Right lung (tissue), 10 donors: ENCODE measurements at places on chromosomes 4 and X. TPM values are rescaled to one million over a fixed set of nuclear protein-coding genes. Genes with fewer than 3 reads are reported as not detected.

GRCh38 chr4:13371048-13371447, 113.1 kb downstream of the RAB28 start:
- no peak for DNase-seq

GRCh38 chrX:36159254-36159653, 239.7 kb downstream of the CFAP47 start:
- no peak for DNase-seq

DNA sequence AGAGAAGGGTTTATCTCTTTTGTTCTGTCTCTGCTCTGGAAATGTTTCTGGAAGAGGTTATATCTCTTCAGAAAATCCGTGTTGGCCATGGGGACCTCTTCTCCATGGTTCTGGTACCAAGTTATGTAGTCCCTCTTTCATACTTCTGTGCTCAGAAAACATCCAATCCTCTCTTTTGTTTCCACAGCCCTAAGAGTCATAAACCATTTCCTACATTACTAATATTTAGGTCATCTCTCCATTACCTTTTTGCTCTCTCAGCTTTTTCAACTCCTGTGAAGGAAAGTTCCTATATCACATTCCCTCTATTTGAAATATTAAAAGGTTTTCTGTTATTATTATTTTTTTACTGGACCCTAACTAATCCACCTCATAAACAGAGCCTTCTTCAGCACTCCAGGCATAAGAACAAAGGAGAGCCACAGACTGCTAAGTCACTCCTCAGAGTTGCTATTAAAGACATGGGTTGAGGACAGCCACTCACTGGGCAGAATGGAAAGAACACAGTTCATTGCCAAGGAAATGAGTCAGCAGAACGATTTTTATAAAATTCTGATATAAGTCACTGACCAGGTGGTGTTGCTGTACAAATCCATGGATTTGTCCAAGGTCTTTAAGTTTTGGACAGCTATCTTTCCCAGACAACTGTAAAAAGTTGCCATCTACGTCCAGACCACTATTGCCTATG, 122.4 kb upstream of the NPY2R start:
- DNase-seq, result no peak

DNA sequence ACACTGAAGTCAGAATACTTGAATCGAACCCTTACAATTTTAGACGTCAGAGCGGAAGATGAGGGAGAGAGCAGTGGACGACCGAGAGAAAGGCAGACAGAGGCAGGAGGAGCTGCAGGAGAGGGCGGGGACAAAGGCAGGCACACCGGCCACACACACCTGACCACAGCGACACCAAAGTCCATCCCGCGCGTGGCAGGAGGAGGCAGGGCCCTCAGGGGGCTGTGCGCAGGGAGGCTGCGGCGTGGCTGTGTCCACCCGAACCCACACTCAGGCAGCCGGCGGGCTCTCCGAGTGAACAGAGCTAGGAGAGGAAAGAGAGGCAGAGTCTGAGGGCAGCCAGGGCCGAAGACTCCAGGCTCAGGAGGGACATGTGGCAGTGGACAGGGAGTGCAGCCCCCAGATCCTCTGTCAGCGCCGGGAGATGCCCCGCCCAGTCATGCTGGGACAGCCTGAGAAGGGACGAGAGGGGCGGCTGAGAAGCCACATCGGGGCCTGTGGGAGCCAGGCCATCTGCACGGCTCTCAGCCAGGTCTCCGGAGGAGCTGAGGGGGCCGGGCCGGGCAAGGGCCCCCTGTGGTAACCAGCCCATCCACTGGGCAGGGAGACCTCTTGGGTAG, 20.1 kb downstream of the GAK start:
- DNase-seq, result no peak

GRCh38 chr4:17173300-17173699, 274.9 kb upstream of the LDB2 start:
- no peak for DNase-seq

DNA sequence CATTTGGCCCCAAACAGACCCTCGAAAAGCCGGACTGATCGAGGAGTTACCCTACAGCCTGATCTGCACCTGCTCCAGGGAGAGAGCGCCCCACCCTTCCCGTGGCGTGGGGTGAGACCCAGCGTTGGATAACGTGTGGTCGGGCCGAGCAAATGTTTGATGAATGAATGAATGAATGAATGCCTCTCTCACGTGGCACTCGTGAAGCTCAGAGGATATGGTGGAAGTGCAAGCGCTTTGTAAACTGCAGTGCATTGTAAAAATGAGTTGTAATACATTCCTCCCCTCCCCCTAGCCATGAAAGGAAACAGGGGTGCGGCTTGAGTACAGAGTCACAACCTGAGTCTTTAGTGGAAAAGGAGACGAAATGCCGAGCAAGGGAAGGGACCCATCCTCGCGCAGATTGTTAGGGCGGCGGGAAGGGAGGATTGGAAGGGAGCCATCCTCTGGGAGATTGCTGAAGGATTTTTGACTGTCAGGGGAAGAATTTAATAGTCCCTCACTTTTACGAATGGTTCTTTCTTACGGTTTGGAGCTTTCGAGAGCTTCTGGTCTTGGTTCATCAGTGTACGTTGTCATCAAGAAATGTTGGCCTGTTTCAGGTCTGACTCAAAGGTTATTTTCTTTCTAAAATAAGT, 772 bp upstream of the FBXW7 start:
- DNase-seq, result no peak

- DNase-seq, result no peak
These were observed 28.9 kb downstream of the SNX25 start for GRCh38 chr4:185238215-185238681.

- no peak for DNase-seq
These were observed 356.5 kb downstream of the MID1IP1 start for GRCh38 chrX:39157796-39158195.

- no peak for DNase-seq
These were observed at the start of gene TASL for GRCh38 chrX:30577362-30577991. Gene TASL (minus strand): TSS chrX:30577766. CDS start chrX:30560355, 17,411 bp downstream.

DNA sequence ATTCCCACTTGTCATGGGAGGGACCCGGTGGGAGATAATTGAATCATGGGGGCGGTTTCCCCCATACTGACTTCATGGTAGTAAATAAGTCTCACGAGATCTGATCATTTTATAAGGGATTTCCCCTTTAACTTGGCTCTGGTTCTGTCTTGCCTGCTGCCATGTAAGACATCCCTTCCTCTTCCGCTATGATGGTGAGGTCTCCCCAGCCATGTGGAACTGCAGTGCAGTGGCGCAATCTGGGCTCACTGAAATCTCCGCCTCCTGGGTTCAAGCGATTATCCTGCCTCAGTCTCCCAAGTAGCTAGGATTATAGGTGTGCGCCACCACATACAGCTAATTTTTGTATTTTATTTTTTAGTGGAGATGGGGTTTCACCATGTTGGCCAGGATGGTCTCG, 2.9 kb downstream of the HPGDS start:
- no peak for DNase-seq

DNA sequence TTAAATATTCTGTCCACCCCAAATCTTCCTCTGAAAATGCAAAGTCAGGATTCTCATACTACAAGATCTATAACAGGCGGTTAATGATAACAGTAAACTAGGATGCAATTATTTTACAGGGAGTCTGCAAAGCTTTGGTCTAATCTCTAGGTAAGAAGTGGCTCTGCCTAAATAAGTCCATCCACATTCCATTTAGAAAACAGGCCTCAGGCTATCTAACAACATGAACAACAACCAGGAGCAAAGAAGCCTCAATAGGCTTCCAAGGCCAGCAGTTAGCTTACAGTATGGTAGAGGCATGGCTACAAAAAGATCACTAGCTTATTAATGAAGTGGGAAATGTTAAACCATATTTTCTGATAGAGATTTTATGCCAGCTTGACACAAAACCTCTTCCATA, 6.4 kb downstream of the MAB21L2 start:
- no peak for DNase-seq

DNA sequence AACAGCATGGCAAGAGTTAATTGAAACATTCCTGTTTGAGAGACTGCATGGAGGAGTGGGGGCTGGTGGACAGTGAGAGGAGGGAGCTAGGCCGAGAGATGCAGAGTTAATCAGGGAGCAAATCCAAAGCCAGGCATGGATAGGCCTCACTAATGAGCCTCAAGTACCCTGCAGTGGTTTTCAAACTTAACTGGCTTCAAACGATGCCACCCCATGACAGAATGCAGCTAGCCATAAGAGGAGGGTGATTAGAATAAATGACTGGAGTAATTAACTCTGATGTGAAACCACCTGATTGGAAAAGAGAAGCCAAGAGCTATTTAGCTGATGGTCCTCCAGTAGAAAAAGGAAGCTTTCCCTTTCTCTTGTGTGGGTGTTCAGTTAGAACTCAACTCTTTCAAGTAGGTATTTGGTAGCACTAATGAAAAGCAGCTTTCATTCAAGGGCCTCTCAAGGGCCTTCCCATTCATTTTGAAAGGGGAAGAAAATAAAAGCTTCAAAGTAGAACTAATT, 215.4 kb upstream of the MAB21L2 start:
- peak; percentile 15 for DNase-seq

- no peak for DNase-seq
These were observed 50.2 kb upstream of the SPRY1 start for GRCh38 chr4:123346330-123346940.

- DNase-seq, result no peak
These were observed 688.0 kb downstream of the PCDH7 start for GRCh38 chr4:31408121-31408520.

GRCh38 chrX:20369468-20369867, 102.8 kb upstream of the RPS6KA3 start:
- no peak for DNase-seq

GRCh38 chrX:108022491-108023089, 22.3 kb upstream of the VSIG1 start:
- DNase-seq, result no peak

DNA sequence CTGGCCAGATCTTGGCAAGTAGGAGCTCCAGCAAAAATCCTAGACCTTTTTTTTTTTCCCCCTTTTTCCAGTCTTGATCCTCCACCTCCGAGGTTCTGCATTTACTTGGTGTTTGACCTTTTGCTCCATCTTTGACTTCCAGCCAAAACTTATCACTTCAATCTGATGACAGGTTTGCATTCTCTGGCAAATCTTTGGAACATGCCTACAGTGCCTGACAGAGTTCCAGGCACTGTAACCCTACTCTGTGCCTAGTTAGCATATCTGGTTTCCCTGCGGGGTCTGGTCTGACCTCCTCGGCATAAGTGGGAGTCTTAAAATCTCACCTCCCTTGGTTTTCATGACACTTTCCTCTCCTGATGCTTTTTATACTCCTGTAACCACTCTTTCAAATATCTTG, 39.4 kb upstream of the NR3C2 start:
- no peak for DNase-seq

DNA sequence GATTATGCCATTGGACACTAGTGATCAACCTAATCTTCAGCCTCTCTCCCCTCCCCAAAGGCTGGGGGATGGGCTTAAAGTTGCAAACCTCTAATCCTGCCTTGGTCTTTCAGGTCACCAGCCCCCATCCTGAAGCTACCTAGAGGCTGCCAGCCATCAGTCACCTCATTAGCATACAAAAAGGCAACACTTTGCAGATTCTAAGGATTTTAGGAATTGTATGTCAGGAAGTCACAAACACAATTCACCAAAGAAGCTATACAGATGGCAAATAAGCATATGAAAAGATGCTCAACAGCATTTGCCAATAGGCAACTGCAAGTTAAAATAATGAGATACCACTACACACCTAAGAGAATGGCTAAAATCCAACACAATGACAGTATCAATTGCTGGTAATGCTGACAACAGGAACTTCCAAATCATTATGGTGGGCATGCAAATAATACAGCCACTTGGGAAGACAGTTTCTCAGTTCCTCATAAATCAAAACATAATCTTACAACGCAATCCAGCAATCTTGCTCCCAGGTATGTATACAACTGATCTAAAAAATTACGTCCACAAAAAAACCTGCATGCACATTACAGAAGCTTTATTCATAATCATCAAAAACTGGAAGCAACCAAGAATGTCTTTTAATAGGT, 9.0 kb upstream of the PIM2 start:
- DNase-seq, result no peak

DNA sequence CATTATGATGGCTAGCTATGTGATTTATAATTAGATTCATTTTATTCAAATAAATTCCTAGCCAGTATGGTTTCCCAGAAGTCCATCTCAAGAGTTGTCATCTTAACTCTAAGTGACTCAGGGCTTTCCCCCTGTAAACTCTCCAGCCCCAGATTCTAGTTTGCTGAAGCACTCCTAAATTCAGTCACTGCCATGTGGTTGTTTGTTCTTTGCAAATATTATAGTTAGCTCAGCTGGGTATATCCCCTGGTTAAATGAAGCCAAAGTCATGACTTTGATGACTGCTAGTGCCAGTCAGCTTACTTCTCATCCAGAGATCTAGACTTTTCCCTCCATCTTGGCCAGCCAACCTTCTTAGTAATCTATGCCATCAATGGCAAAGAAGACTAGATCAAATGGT, 126.0 kb downstream of the GRIA3 start:
- DNase-seq, result no peak

MAGEB10 gene
- polyA plus RNA-seq, result 0.13 TPM

CCDC110 gene
- polyA plus RNA-seq, result 3.6 TPM

RHOH gene
- 0.97 TPM for polyA plus RNA-seq

TMEM150C gene
- 15.4 TPM for polyA plus RNA-seq

CABS1 gene
- polyA plus RNA-seq, result not detected

HEPH gene
- polyA plus RNA-seq, result 56.5 TPM

HMGN5 gene
- polyA plus RNA-seq, result 22.6 TPM

PABPC4L gene
- 15.5 TPM for polyA plus RNA-seq

PDE6B gene
- 15.9 TPM for polyA plus RNA-seq

GDPD2 gene
- polyA plus RNA-seq, result 0.14 TPM

S100P gene
- polyA plus RNA-seq, result 2.7 TPM

H2BW2 gene
- 1.4 TPM for polyA plus RNA-seq
